ENCODE measurements at places on chromosomes 4 and X. TPM values are rescaled to one million over a fixed set of nuclear protein-coding genes. Genes with fewer than 3 reads are reported as not detected.

Gene MAGED4
- total RNA-seq, result 14.9 TPM

Gene PNCK
- total RNA-seq, result 0.48 TPM

Gene PAGE4
- total RNA-seq, result not detected

Gene ATP5ME
- 128 TPM for total RNA-seq

Gene ARHGAP36
- 0.32 TPM for total RNA-seq

Gene MAGEB18
- not detected for total RNA-seq

Gene BGN
- total RNA-seq, result 9.7 TPM

Gene TCEAL6
- 2.6 TPM for total RNA-seq

Gene ETNPPL
- not detected for total RNA-seq

Gene NPY2R
- 4.4 TPM for total RNA-seq

Gene COL4A5
- total RNA-seq, result 88.1 TPM

Gene SERTM2
- 0.15 TPM for total RNA-seq

Gene FATE1
- not detected for total RNA-seq

Gene ABLIM2
- total RNA-seq, result 8.2 TPM

Gene F11
- not detected for total RNA-seq

Gene CLCN5
- 5.0 TPM for total RNA-seq

Gene UGT2B17
- total RNA-seq, result not detected

Gene CD40LG
- 0.29 TPM for total RNA-seq

Gene KDR
- total RNA-seq, result 20.3 TPM

Gene CD38
- total RNA-seq, result 47.2 TPM

All from breast epithelium (tissue), 4 donors.